Esophagus squamous epithelium (tissue), 5 donors: ENCODE measurements at places on chromosomes 13 and 19.

DNA sequence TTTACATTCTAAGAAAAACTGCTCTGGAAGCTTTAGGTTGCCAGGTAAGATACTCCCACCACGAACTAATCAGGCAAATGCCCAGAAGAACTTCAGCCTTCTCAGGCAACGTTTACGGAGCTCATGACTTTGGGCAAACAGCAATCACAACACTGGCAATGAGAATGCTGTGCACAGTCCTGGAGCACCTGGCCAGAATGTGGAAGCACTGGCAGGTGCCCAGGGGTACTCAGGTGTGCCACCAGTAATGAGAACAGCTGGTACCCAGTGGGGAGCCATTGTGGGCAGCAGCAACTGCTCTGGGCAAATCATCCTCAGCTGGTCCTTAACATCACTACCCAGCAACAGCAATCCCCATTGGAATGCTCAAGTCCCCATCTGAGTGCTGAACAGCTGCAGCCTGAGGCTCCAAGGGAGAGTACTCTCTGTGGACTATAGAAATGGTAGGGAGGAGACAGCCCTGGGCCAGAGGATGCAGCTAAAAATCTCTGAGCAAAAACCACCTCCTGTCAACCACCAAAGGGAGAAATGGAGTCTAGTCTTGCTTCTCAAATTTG lies 210.0 kb downstream of the FOXO1 start:
- no peak for DNase-seq

- DNase-seq: no peak
Observed at GRCh38 chr13:110107568-110108347, 199.2 kb downstream of the COL4A1 start.

- no peak for DNase-seq
Observed at GRCh38 chr13:40635315-40635995, 31.0 kb downstream of the FOXO1 start.

DNA sequence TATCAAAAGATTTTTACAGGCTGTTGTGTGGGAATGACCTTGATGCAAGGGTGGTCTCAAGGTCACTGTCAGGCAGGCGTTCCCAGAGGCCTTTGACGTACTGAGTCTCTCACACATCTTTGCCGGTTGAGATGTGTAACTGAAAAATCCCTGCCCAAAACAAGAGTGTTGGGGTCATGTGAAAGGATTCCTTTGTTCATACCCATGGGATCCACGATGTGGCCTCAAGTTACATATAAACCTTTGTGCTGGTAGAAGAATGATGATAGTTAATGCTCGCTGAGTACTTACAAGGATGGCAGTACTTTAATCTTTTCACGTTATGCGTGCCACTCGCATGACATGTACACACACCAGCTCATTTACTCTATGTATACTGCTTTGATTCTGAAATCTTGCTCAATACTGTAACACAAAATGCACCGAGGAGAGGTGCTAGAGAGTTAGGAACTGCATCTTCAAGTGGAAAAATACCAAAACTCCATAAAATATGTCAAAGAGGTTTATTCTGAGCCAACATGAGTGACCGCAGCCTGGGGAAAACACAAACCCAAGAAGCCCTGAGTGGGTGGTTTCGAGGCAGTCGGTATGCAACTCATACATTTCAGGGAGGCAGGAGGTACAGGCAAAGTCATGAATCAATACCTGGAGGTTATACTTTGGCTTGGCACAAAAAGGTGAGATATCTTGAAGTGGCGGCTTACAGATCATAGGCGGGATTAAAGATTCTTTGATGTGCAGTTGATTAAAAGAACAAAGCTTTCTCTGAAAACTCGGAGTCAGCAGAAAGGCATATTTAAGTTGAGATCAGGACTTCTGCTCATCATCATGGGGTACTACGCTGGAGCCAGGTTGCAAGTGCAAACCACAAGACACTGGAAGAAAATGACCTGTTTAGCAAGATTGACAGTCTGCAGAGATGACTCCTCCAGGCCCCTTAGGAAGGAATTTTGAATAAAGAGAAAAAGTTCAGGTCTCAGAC lies 87.4 kb upstream of the ARHGEF7 start:
- no peak for DNase-seq

- DNase-seq: no peak
Observed at GRCh38 chr13:42474954-42475353, 99.0 kb upstream of the TNFSF11 start.

DNA sequence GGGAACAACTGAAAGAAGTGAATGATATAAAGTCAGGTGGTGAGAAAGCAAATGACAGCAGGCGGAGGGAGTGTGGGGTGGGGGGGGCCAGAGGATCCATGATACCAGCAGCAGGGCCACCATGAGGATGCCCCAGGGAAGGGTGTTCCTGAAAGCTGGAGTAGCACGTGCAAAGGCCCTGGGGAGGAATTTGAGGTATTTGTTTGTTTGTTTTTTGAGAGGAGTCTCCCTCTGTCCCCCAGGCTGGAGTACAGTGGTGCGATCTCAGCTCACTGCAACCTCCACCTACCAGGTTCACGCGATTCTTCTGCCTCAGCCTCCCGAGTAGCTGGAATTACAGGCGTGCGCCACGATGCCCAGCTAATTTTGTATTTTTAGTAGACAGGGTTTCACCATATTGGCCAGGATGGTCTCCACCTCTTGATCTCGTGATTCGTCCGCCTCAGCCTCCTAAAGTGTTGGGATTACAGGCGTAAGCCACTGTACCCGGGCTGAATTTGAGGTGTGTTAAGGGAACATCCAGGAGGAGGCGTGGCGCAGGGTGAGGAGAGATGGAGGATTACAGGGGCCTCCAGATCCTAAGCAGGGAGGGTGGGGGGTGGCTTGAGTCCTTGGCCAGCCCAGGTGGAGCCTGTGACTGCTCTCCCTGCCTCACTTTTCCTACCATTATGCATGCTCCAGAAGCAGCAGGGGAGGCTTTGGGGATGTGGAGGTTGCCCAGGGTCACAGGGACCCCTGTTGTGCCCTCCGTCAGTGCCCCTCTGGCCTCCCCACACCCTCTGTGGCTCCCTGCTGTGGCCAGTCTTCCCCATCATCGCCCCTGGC lies 12.4 kb upstream of the JUND start:
- no peak for DNase-seq

GRCh38 chr13:26340807-26341206 lies 86.9 kb downstream of the CDK8 start:
- no peak for DNase-seq

DNA sequence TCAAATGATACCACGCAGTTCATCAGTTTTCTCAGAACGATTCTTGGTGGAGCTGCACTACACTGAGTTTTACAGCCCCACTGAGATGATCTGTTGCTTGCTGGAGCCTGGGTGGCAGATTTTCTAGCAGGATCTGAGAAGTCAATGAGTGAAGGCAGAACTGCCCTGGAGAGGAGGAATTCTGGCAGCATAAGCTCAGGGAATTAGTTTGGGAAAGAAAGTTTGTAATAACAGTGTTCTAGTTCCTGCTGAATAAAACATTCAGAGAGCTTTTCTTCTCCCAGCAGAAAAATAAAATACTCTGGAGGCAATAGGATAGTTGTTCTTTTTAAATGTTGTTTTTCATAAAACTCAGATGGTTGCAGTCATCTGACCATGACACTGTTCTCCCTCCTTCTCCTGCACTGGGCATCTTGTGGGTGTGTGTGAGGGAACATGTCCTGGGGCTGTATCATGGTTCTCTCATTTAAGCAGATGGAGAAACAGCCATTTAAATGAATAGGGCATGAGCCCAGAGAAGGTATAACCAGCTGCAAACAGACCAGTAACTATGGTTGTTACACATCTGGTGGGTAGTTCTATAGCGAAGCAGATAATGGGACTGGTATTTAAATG lies 29.6 kb downstream of the OLFM4 start:
- no peak for DNase-seq

- DNase-seq: no peak
Observed at GRCh38 chr19:47507924-47508553, 6.8 kb downstream of the NAPA start.

- no peak for DNase-seq
Observed at GRCh38 chr19:406971-407510, 1.9 kb downstream of the C2CD4C start.

- no peak for DNase-seq
Observed at GRCh38 chr13:92842145-92842544, 384.5 kb upstream of the GPC6 start.

- no peak for DNase-seq
Observed at GRCh38 chr13:101144808-101145419, 271.4 kb downstream of the NALCN start.

DNA sequence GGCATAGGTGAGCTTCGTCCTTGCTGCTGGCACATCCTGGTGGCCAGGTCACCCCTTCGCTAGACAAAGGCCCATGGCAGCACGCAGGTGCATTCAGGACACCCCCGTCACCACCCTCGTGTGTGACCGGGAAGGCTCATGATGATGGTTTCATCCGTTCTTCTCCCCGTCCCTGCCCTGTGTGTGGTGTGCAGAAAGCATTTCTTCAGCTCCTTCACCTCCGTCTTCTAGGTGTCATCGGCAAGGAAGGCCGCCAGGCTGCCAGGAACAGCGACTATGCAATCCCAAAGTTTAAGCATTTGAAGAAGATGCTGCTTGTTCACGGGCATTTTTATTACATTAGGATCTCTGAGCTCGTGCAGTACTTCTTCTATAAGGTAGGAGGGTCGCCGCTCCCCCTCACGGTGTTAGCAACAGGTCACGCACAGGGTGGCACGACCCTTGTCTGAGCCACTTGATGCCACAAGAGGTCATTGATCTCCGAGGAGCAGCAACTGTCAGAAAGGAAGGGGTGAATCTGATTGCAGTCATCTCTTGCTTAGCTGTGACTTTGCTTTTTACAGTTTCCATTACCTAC lies 111.0 kb upstream of the MCF2L start:
- DNase-seq: no peak

GRCh38 chr19:16530540-16531379 lies 11.5 kb downstream of the CHERP start:
- DNase-seq: no peak

GRCh38 chr19:18291019-18291524 lies 9.7 kb upstream of the JUND start:
- DNase-seq: no peak

DNA sequence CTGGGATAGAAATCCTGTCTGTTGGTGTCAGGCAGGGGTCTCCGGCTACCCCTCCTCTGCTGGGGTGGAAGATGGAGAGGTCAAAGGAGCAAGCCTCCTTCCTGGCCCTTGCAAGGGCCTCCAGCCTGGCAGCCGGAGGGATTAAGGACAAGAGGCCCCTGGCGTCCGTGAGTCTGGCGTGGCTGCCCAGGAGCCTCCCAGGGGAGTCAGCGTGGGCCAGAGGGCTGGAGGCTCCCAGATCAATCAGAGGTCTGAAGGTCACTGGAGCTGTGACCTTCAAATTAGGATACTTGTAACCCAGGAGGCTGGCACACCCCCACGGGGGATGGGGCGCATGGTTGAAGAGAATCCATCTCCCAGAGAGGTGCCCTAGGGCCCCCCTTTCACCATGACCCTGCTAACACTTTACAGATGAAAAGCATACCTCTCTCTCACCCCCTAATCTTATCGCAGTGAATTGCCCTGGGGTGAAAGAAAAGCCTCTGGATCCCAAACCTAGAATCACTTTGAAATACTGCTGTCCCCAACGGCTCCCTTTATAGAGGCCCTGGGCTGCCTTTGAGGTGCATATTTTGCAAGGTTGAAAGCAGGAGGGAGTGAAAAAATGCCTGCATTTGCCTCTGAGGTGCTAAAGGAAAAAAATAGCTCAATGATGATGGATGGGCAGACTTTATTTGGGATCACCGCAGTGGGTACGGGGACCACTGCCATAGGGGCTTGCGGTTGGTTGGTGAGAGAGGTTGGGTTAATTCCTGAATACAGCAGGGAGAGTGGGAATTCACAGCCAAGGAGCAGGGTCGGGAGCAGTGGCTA lies 44.9 kb upstream of the PEG3 start:
- DNase-seq: no peak

DNA sequence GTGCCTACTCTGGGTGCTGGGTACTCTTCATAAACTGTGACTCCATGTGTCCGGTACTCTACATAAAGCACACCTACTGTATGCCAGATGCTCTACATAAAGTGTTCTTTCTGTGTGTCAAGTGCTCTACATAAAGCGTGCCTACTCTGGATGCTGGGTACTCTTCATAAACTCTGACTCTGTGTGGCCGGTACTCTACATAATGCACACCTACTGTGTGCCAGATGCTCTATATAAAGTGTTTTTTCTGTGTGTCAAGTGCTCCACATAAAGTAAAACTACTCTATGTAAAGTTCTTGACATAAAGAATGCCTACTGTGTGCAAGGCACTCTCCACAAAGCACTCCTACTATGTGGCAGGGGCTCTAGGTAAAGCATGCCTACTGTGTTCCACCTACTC lies 1.8 kb upstream of the CYP4F11 start:
- DNase-seq: no peak

DNA sequence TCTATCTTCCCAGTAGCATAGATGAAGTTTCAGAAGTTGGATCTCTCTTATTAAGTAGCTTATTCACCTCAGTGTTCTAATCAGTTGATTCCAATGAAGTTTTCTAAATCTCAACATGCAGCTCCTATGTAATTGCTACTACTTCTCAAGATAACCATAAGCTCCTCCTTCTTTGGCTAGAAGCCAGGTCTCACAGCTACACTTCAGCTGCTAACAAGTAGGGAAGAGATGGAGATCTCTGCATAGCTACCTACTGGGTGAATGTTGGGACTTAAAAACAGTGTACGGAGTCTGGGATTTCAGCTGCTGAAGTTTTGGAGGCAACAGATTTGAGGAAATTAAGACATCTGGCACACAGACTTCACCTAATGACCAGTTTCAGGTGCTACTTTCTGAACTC lies 661.0 kb downstream of the SLITRK1 start:
- DNase-seq: no peak
